Activated T-helper 1 cell treated with anti-CD3 and anti-CD28 coated beads, Interleukin-2, amount 50 U/mL, for 16 hours (primary cell): ENCODE measurements at places on chromosomes 3 and 15.

GRCh38 chr3:44974416-44974815 is 1.6 kb downstream of the ZDHHC3 start:
- no peak for DNase-seq

GRCh38 chr3:95235916-95236315 is 1173.1 kb downstream of the NSUN3 start:
- no peak for DNase-seq

GRCh38 chr3:114435386-114436115 is 141.7 kb downstream of the TIGIT start:
- no peak for DNase-seq

DNA sequence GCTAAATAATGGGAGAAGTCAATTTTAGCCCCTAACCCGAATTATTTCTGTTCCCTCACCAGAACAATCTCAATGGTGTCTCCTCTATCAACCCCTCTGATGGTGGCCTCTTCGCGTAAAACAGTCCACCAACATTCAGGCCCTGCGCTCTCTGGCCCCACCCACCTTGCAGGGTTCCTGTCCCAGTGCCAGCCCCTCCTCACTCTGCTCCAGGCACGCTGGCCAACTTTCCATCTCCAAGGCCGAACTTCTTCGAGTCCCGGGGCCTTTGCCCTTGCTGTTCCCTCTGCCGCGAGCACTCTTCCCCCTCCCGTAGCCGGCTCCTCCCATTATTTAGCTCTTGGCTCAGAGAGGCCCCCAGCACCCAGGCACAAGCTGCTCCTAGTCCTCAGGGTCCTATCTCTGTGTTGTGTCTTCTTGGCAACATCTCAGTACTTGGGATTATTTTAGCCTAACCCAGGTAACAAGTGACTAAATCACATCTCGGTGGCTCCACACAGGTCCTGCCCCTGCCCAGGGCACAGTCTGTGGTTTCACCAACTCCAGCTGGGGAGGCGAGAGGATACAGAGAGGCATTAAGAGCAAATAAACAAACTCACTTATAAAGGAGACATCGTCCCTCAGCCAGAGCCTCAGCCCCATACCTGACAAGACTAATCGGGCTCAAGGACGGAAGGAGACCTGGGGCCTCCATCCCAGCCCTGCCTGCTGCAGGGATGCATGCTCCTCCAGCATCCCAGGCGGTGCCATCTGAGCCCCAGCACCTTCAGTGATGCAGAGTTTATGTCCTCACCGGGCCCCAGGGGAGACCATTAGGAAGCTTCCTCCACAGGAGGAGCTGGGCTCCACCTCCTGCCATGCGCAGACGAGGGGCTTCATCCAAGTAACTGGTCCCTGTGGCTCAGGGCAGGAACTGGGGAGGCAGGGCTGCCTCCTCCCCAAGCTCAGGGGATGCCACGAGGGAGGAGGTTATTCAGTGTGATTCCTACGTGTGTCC is 19.7 kb upstream of the IQSEC1 start:
- DNase-seq: no peak

GRCh38 chr15:93361703-93362102 is 272.7 kb upstream of the RGMA start:
- DNase-seq: no peak

DNA sequence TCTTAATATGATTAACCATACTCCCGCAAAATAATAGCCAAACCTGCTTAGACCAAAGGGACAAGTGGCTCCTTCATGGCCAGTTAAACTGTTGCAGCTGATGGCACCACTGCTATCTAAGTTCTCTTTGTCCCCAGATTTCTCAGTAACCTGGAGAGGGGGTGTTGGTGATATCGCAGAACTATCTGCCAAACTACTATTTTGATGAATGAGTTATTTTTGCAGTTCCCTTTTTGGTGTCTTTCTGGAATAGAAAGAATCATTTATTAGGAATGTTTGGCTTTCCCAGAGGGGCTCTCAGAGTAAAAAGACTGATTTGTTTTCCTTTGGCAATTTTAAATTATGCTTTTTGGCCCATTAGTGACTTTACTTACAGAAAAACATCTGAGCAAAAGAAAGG is 33.0 kb downstream of the CLEC3B start:
- DNase-seq: no peak

GRCh38 chr3:190486908-190487607 is 26.8 kb upstream of the IL1RAP start:
- DNase-seq: no peak

DNA sequence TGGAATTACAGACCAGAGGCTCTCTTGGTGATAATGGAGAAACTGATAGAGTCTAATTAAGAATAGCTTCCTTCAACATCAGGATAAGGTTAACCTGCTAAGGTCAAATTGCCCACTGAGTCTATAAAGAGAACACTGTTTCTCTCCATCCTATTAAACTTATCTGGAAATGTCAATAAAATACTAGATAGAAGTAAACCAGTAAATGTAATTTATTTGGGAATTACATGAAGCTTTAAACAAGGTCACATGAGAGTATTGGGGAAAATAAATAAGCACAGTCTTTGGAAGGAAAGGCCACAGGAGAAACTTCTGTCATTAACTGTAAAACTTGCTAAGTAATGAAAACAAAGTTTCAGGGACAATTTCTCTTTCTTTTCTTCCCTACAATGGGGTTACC is 118.5 kb downstream of the DPH6 start:
- DNase-seq: no peak

DNA sequence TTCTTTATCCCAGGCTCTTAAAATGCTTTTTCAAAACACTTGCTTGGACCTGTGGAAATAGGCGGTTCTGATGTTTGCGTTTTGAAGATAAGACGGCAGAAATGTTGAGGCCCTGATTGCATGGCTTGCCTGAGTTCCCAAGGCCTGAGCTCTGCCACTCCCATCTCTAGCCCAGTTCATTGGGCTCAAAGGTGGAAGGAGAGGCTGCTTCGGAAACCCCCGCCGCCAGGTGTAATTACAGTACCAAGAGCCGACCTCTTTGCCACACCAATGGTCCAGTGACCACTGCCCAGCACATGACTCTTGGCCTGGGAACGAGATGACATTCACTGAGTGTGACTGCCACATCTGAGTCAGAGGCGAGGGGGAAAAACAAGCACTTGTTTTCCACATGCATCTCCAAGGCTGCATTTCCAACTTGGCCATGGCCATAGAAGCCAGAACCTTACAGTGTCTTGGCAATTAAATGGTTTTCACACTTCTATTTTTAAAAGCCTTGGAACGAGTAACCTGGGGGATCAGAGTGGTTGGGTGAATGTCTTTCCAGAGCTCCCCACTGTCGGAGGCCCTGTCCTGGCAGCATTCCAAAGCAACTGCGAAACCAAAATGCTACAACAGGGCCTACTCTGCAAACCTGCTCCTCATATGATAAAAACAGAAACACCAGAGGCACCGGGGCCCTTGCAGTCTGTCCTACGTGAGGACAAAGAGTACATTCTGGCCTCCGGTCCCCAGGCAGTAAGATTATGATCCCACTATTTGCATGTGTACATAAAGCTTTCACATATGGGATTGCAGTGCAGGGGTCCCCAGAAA is 63.8 kb upstream of the CGNL1 start:
- DNase-seq: no peak

GRCh38 chr3:114711321-114711886 is 417.6 kb downstream of the TIGIT start:
- DNase-seq: no peak

DNA sequence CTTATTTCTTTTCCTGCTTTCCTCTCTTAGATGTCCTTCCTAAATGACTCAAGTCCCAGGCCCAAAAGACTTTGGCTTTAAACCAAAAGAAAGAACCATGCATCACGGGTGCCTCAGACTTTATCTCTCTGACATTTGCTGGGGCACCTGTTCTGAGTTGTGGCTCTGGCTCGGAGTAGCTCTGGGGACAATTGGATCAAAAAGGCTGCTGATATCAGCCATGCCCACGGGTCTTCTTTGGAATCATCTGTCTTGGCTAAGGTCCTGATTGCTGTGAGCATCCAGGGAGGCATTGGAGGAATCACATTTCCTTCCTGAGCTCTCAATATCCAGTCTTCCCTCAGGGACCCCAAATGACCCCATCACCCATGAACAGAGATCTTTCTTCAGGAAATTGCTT is 59.9 kb downstream of the CLSTN2 start:
- no peak for DNase-seq

DNA sequence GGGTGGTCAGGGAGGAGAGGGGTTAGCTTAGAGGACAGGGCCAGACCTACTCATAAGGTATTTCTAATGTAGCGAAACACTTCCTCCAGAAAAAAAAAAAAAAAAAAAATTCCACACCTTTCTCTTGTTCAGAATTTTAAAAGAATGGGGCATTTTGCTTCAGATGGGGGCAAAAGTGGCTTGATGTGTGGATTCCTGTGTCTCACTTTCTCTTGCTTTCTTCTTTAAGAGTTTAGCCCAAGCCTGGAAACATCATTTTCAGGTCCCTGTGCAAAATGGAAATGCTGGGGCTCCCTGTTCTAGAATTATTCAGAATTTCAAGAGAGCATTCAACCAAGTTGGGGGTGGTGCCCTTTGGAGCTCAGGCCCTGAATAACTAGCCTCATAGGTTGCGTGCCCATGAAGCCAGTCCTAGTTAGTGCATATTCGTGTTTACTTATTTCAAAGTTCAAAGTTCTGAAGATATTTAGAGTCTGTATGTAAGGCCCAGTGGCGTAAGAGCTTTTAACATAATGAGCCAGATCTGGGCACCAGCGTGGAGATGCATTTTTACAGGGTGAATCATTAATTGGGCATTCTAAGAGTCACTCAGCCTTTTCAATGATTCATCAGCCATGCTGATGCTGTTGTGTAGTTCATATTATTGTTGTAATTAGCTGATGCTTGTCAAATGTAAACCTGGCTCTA is 104.5 kb downstream of the RPLP1 start:
- no peak for DNase-seq

DNA sequence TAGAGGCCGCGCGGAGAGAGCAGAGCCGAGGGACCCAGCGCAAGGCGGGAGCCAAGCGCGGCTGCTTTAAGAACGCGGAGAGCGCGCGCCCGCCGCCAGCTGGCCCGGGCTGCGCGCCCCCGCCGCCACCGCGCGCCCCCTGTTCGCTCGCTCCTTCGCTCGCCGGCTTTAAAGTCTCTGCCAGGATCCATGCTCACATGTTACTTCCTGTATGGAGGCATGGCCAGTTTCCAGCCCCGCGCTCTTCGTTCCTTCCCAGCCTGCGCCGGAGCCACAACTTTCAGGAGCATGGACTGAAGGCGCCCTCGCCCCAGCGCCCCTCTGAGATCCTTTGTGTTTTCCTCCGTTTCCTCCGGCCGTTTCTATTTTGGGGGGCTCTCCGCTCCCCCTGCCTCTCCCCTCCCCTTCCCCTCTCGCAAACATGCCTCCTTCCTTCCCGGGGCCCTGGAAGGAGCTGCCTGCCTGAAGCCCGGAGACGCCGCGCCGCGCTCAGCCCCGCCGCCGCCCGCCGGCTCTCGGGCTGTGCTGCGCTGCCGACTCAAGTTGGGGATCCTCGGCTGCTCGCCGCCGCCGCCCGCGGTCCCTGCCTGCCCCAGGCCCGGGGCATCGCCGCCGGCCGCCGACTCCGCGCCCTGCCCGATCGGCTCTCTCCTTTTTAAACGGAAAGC is at the start of gene PTPRG:
Gene PTPRG (plus strand): TSS at position 198 of the 668 bp plus-strand sequence. CDS start 717 bp downstream, outside the sequence.
- DNase-seq: no peak

- DNase-seq: no peak
Measured at GRCh38 chr3:138220788-138221187, 33.7 kb downstream of the ARMC8 start.

GRCh38 chr3:98732286-98733052 is 30.7 kb upstream of the ST3GAL6 start:
- DNase-seq: no peak

DNA sequence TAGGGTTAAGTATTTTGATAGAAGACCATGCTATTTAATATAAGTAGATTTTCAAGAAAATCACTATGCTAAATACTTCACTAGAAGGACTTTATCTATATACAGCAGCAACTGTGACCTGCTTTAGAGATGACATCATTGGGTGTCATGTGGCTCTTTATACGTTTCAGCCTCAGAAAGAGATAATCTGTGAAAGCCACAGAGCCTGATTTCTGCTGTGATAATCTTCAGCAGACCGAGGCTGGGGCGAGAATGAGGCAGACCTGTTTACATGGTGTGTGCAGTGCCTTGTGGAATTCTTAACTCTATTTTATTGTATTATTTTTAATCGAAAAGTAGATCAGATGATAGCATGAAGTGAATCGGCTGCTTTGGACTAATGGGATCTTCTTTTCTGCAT is 471.2 kb downstream of the MFSD1 start:
- no peak for DNase-seq

GRCh38 chr15:38208206-38208605 is 44.4 kb upstream of the SPRED1 start:
- DNase-seq: no peak

GRCh38 chr3:17802950-17803349 is 60.5 kb upstream of the TBC1D5 start:
- DNase-seq: no peak

GRCh38 chr3:71488882-71489281 is 94.6 kb downstream of the FOXP1 start:
- no peak for DNase-seq

DNA sequence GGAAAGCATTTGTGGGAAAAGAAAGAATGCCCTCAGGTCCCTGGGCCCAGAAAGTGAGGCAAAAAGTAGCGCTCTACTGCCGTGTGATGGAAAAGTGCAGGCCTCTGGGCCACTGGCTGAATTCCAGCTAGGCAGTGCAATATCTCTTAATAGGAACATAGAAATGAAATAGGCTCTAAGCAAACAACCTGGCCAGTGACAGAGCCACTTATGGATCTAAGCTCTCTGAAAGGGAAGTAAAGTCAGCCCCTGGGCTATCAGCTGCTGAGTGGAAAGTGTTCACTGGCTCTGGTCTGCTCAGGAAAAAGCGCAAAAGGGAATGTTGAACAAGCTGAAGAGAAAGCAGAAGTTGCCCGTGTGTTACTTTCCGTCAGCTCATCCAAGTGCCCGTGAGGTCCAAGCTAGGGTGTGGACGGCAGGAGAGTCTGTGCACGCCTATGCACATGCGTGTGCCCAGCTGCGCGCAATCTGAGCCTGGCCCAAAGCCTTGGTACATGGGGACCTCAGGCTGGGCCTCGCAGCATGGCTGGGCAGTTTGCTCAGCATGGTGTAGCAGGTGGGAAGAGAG is 74.0 kb upstream of the RAD18 start:
- DNase-seq: no peak

GRCh38 chr15:81161851-81162250 is 27.8 kb downstream of the CFAP161 start:
- DNase-seq: no peak

GRCh38 chr3:120683671-120684301 is 1.7 kb upstream of the HGD start:
- DNase-seq: no peak

DNA sequence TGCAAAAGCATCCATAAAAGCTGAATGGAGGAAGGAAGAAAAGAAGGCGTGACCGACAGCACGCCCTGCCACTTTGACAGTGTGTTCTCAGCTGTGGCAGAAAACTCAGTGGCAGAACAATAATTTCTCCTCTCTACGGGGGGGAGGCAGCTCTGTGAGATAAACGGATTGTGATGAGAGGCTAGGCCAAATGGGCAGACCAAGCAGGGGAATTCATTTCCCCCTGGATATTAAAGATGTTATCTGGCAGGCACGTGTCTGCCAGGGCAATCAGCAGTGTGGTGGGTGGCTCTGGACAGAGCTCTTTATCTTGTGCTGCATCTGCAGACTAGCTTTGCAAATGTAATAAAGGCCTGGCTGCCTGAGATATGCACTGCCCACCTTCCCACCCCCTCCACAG is 1.9 kb upstream of the RMDN3 start:
- DNase-seq: no peak

GRCh38 chr3:17047162-17047561 is 162.4 kb downstream of the PLCL2 start:
- DNase-seq: no peak

- no peak for DNase-seq
Measured at GRCh38 chr3:160956785-160957184, 148.4 kb downstream of the B3GALNT1 start.

- DNase-seq: no peak
Measured at GRCh38 chr3:149470381-149470780, 4.1 kb upstream of the TM4SF4 start.
